Activated T-helper 1 cell treated with anti-CD3 and anti-CD28 coated beads, Interleukin-2, amount 50 U/mL, for 16 hours (primary cell): ENCODE measurements at places on chromosomes 7 and 10.

DNA sequence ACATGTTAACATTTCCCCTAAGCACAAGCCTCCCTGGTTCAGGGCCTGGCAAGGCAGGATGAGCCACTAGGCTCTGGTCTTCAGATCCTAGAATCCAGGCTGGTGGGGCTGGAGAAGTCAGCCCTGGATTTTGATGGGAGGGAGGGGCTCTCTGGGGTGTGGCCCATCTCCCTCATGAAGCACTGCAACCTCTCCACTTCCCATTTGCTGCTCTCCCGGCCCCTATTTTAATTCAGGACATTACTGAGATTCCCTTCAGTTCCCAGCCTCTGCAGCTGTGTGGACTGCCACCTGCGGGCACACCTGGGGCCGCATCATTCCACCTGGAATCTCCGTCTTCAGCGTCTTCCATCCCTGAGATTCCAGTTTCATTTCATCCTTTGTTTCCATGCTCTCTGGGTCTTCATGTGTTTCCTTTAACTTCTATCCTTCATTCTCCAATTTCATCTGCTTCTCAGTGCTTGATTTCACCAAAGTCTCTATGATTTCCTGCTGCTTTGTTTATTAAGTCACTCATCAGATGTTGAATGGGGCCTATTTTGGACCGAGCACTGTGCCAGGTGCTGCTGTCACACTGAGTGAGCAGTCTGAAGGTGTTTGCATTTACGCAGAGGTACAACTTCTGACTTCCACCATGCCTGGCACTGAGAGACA lies 253.6 kb downstream of the WDR37 start:
- no peak for DNase-seq

GRCh38 chr10:89301721-89302445 lies at the start of gene IFIT2:
Gene IFIT2, plus strand, starts transcription at chr10:89302046. Its CDS starts 78 bp downstream, at chr10:89302124.
- peak; percentile 13 for DNase-seq

DNA sequence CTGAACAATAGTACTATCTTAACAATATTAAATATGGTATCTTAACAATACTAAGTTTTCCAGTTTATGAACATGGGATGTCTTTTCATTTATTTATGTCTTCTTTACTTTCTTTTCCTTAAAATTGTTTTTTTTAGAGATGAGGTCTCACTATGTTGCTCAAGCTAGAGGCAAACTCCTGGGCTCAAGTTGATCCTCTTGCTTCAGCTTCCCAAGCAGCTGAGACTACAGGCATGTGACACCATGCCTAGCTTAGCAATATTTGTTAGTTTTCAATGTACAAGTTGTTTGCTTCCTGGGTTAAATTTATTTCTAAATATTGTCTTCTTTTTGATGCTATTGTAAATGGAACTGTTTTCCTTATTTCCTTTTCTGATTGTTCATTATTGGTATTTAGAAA lies 16.9 kb downstream of the CDH23 start:
- DNase-seq: no peak

DNA sequence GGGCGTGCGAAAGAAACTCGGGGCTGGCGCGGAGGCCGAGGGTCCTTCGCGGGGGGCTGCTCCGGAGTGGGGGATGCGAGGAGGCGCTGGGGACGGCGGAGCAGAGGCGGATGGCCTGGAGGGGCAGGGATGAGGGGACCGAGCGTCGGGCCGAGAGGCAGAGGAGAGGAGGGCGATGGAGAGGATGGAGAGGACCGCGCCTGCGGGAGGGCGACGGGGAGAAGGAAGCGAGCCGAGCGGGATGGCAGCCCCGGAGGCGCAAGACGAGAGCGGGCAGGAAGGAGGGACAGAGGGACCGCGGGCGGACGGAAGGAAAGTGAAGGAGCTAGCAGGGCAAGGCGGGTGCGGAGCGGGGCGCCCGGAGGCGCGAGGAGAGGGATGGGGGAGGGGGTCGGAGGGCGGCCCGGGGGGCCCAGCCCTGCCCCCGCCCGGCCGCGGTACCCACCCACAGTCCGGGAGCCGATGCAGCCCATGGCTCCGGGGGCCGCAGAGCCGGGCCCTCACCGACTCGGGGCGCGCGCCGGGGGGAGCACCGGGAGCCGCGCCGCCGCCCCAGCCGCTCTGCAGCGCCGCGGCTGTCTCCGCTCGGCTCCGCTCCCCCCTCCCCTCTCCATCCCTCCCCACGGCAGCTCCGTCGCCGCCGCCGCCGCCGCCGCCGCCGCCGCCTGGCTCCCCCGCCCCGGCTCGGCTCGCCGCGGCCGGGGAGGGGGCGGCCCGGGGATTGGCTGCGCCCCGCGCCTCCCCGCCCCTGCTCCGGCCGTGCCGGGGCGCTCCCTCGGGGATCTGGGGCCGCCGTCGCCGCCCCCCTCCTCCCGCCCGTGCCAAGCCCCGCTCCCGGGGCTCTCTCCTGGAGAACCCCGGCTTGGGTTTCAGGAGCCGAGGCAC lies at the start of gene FAM131B:
FAM131B (minus strand) TSS at position 583 of the 885 bp plus-strand sequence; CDS start at position 473, 110 bp downstream.
- DNase-seq: no peak

DNA sequence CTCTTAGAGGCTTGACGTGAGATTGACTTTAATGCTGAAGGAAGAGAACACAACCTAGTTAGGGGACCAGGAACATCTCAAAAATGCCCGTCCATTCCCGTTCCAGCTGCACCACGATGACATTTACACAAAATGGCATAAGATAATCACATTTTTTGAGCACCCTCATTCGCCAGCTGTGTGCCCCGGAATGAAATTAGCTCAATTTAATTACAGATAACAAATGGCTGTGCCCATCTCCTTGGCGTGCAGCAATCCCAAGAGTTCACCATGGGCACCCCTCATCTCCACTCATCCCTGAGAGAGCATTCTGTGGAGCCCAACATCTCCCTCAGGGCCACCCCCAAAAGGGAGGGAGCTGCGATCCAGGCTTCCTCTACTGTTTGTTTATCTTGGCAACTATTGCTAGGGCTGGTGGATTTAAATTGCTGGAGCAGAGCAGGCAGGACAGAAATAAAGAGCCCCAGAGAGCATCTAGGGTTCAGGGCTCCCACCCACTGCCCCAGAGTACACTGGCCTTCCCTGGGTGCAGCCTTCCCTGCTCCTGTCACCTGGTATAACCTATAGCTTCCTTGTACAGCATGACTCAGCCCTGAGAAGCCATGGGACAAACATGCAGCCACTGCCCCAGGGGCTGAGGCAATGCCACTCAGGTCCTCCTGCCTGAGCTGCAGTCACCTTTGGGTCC lies 263.5 kb downstream of the ZEB1 start:
- DNase-seq: no peak

- DNase-seq: no peak
Observed at GRCh38 chr10:118701529-118702323, 53.0 kb downstream of the CACUL1 start.

DNA sequence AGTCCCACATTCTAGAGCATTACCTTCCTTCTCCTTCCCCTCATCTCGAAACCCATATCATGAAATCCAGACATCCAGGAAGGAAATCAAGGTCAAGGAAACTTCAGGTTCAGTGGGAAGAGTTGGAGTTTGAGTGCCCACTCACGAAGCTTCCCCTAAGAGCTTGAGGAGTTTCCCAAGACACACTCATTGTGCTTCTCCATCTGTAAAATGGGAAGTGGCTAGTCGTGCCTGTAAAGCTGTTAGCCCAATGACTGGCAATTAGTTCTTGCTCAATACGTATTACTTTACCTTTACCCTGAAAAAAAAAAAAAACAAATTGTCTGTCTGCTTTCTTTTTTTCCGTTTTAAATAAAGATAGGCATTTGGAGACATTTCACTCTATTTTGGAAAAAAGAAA lies 42.3 kb downstream of the GPAM start:
- DNase-seq: no peak

DNA sequence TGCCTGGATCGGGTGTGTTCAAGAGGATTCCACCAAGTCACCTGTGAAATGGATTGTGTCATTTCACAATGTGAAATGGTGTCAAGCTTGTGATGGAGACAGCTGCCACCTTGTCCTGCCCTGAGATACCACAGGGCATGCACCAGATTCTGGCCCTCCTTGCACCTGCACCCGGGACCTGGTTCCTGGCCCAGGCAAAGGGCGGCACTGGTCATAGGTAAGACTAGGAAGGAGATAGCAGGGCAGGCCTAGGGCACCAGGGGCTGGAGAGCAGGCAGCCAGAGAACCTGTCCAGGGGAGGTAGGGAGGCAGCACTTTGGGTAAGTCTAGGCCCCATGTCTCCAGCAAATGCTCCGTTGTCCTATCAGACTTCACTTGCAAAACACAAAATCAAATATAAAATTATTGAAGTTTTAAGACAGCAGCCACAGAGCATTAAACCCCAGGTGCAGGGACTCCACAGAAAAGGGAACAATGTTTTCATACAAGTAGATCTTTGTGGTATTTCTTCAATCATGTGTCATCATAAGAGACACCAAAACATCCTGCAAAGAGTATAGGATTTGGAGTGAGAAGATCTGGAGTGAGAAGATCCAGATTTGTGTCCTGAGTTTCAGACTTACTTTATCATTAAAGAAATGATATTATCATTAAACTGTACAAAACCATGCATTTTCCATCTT lies 22.7 kb upstream of the ZNF800 start:
- DNase-seq: no peak

- DNase-seq: no peak
Observed at GRCh38 chr10:100826031-100826651, 80.8 kb downstream of the PAX2 start.

GRCh38 chr10:74855027-74855426 lies 28.6 kb downstream of the KAT6B start:
- DNase-seq: no peak

GRCh38 chr10:28722065-28722803 lies 44.9 kb downstream of the BAMBI start:
- no peak for DNase-seq

DNA sequence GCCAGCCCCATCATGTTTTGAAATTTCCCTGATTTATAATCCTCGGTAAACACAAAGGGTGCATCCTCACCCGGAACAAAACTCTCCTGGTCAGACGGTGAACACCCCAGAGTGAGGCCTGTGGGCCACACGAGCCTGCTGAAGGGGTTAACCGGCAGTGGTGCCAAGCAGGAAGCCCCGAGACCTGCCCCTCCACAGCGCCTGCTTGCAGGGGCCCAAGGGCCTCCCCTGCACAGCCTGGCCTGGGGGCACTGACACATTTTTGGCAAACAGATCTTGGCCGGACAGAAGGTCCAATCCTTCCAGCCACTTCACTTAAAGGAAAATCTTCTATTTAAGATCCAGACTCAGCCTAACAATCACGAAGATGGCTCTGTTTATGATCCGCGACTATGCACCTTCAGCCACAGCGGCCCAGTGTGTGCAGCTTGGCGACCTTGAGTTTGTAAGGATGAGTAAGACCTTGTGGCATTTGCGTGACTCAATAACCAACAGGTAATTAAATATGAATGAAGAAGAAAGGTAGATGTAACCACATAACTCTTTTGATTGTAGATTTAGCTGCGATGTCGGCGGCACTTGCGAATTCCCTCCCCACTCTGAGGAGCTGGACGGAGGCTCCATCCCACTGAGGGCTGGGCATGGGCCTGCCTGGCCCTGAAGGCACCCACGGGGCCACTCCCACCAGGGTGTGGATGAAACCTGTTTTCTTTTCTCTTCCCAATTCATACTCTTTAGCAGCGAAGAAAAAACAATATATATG lies 328.2 kb downstream of the DNAJB6 start:
- DNase-seq: no peak

- no peak for DNase-seq
Observed at GRCh38 chr7:38327637-38328036, 54.2 kb upstream of the TARP start.

GRCh38 chr10:113692271-113692670 lies 12.6 kb downstream of the CASP7 start:
- DNase-seq: no peak

DNA sequence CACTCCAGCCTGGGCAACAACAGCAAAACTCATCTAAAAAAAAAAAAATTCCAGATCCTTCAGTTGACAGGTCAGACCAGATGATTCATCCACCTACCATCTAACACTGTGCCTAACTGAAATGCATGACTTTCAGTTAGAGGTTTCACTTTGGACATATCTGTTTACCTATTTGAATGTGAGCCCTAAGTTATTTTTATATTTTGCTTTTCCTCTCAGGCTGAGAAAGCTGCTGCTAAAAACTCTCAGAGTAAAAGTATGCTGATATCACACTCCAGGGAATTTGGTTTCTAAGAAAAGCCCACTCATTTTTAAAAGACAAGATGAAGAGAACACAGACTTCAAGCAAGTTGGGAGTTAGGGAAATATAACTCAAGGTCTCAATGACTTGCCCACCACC lies 126.0 kb downstream of the SGMS1 start:
- no peak for DNase-seq

- DNase-seq: no peak
Observed at GRCh38 chr10:88409236-88409635, 173.9 kb downstream of the RNLS start.

GRCh38 chr10:5738427-5738826 lies 53.8 kb downstream of the TASOR2 start:
- DNase-seq: no peak

DNA sequence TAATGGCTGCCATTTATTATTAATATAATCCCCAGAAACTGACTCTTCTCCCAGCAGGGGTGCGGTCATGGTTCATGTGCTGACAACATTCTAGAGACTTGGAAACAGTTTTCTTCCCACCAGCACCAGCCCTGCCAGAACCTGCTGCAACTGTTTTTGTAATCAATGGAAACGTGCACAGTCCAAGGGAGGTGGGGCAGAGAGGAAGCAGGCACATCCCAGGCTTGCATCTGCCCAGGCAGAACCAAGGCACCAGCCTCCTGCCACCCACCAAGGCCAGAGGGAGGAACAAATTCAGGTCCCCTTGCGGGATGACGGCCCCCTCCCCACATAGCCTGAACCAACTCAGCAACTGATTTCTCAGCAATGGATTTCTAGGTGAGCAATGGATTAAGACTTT lies 119.0 kb downstream of the OAT start:
- DNase-seq: no peak

GRCh38 chr7:41219276-41219675 lies 483.6 kb downstream of the INHBA start:
- DNase-seq: no peak

DNA sequence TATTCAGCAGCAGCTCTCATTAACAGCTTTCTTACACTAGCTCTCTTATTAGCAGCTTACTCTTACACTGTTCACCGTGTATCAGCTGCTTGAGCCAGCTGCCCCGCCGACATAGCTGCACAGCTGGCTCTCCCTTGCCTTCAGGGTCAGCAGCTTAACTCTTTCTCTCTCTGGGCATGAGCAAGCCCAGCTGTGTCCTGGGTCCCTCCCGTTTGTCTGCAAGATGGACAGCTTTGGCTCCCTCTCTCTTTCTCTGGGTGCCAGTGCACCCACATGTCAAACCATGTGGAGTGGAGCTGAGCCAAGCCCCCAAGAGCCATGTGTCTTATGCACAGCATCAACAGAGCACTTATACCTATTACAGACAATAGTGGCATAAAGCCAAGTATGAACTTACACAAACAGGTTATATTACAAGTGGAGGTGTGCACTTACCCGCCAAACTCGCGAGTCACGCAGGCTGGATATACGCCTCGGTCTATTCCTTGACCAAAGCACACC lies 35.7 kb upstream of the MTPAP start:
- DNase-seq: no peak
